ENCODE measurements at places on chromosomes 4 and X. TPM values are rescaled to one million over a fixed set of nuclear protein-coding genes. Genes with fewer than 3 reads are reported as not detected.

- no peak for DNase-seq
- H3K4me3 ChIP-seq: no peak overlapping the region
- H3K27me3 ChIP-seq: peaks cover 12% of the 10 kb centered on the region
Observed at GRCh38 chr4:121330180-121330665, 50.6 kb downstream of the QRFPR start.

- no peak for DNase-seq
- no peaks in the 10 kb centered on the region for H3K27me3 ChIP-seq
- no peaks in the 10 kb centered on the region for H3K36me3 ChIP-seq
- H3K4me1 ChIP-seq: no peaks in the 10 kb centered on the region
- no peak overlapping the region for H3K27ac ChIP-seq
Observed at GRCh38 chrX:7514871-7515599, 327.9 kb upstream of the VCX start.

GRCh38 chr4:72448231-72448630 lies 120.8 kb downstream of the ADAMTS3 start:
- no peaks in the 10 kb centered on the region for H3K4me1 ChIP-seq
- H3K36me3 ChIP-seq: no peaks in the 10 kb centered on the region
- no peak overlapping the region for H3K4me3 ChIP-seq
- no peak for DNase-seq

GRCh38 chr4:138174981-138175794 lies 67.0 kb downstream of the SLC7A11 start:
- no peaks in the 10 kb centered on the region for H3K27me3 ChIP-seq
- peaks cover 2% of the 10 kb centered on the region for H3K36me3 ChIP-seq
- no peak overlapping the region for H3K27ac ChIP-seq
- no peak overlapping the region for H3K4me3 ChIP-seq
- no peaks in the 10 kb centered on the region for H3K4me1 ChIP-seq
- no peak for DNase-seq

DNA sequence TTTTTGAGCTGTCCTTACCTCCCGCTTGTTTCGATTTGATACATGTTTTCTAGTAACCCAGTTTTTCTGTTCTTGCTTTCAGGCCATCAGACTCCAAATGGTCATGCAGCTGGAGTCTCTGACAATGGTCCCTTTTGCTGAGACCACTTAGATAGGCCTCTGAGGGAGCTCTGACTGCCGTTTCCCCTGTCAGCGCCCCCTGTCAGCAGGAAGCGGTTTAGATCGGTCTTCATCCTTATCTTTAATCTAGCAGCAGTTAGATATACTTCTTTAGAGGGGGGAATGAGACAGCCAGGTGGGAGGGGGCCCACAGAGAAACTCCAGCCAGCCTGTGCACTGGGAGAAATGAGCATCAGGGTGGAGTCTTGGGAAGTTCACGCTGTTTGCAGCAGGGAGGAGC lies 457.9 kb downstream of the GPAT3 start:
- no peaks in the 10 kb centered on the region for H3K36me3 ChIP-seq
- H3K27me3 ChIP-seq: no peaks in the 10 kb centered on the region
- no peaks in the 10 kb centered on the region for H3K4me1 ChIP-seq
- DNase-seq: no peak
- no peak overlapping the region for H3K4me3 ChIP-seq

GRCh38 chr4:124945422-124945821 lies 232.9 kb upstream of the ANKRD50 start:
- no peak overlapping the region for H3K4me3 ChIP-seq
- no peaks in the 10 kb centered on the region for H3K4me1 ChIP-seq
- DNase-seq: no peak

GRCh38 chr4:185471235-185472102 lies at the start of gene CCDC110:
Gene CCDC110 (minus strand): TSS chr4:185471733. CDS start chr4:185471683, 50 bp downstream.
- H3K27ac ChIP-seq: no peak within 1 kb of the TSS
- H3K36me3 ChIP-seq: no peaks in the 10 kb centered on the region
- peak within 1 kb of the TSS; percentile 76 for H3K4me3 ChIP-seq
- H3K27me3 ChIP-seq: peaks cover 47% of the 10 kb centered on the region
- peak; percentile 90 for DNase-seq

DNA sequence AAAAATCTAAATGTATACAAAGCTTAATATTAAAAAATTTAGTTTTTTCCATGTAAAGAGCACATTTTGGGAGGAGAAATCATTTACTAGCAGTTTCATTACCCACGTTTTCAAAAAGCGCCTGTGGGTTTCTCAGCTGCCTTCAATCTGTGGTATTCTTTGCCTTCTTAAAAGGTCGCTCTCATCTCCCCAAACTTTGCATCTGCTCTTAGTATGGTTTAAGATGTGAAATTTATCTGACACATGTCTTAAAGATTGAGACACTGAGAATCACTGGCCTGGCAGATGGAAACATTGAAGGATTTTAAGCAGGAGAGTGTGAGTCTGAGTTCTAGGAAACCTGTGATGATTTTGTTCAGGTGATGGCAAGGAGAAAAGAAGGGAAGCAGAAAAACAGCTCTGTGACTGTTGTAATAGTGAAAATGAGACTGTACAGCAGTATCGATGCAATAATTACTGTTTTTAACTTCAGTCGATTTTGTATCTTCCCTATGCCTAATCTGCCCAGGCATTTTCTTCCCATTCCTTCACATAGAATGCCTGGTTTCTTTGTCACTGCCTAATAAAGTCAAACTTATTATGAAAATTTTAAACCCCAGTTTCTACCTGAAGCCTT lies 75.9 kb downstream of the PAQR3 start:
- H3K4me3 ChIP-seq: no peak overlapping the region
- peaks cover 4% of the 10 kb centered on the region for H3K4me1 ChIP-seq
- no peaks in the 10 kb centered on the region for H3K27me3 ChIP-seq
- no peak overlapping the region for H3K27ac ChIP-seq
- peaks cover 10% of the 10 kb centered on the region for H3K36me3 ChIP-seq
- no peak for DNase-seq

DNA sequence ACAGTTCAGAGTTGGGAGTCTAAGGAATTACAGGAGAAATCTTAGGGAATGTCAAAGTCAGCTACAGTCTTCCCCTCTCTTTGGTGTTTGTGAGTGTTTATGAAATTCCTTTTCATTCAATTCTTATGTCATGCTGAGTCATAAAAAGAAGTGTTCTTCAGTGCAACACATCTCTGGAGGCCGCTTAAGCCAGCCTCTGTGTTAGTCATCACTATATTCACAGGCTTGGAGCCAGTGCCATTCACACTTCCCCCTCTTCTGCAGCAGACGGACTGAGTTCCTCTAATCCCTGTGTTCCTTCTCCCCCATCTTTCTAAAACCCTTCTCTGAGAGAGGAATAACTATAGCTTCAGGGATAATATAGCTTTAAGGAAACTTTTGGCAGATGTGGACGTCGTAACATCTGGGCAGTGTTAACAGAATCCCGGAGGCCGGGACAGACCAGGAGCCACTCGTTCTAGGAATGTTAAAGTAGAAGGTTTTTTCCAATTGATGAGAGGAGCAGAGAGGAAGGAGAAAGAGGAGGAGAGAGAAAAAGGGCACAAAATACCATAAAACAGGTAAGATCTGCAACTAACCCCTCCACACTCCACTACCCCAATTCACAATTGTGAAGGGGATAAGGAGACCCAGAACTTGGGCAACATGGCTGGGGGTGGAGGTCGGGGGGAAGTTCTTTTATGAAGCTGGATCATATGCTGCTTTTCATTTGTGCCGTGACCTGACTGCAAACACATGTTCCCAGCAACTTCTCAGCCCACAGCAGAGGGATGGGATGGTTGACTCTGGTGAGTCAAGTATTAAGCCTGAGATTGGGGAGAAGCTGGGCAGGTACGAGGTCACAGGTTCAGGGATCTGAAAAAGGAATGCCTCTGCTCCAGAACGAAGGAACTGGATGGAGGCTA lies at the start of gene SRPX2:
TSS of gene SRPX2 (plus strand) at position 244 of the 905 bp plus-strand sequence. CDS start 2,124 bp downstream, outside the sequence.
- no peaks in the 10 kb centered on the region for H3K4me1 ChIP-seq
- no peak for DNase-seq
- peaks cover 10% of the 10 kb centered on the region for H3K27me3 ChIP-seq
- H3K27ac ChIP-seq: no peak within 1 kb of the TSS
- H3K36me3 ChIP-seq: no peaks in the 10 kb centered on the region

DNA sequence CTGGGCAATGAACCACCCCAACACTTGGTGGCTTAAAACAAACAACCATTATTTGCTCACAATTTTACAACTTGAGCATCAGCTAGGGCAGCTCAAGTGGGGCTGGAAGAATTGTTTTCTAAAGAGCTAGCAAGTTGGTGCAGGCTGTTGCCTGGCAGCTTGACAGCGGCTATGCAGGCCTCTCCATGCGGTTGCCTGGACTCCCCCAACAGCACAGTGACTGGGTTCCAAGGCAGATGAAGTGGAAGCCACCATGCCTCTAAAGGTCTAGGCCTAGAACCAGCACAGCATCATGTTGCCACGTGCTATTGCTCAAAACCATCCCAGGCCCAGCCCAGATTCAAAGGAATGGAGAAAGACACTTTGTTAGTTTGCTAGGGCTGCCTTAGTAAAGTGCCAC lies 114.8 kb downstream of the BCOR start:
- no peak overlapping the region for H3K27ac ChIP-seq
- H3K4me3 ChIP-seq: no peak overlapping the region
- peaks cover 6% of the 10 kb centered on the region for H3K4me1 ChIP-seq
- no peaks in the 10 kb centered on the region for H3K36me3 ChIP-seq
- H3K27me3 ChIP-seq: peaks cover 2% of the 10 kb centered on the region
- DNase-seq: no peak

- H3K4me1 ChIP-seq: no peaks in the 10 kb centered on the region
- no peak overlapping the region for H3K27ac ChIP-seq
- no peak for DNase-seq
- H3K27me3 ChIP-seq: no peaks in the 10 kb centered on the region
- H3K4me3 ChIP-seq: no peak overlapping the region
- H3K36me3 ChIP-seq: no peaks in the 10 kb centered on the region
Observed at GRCh38 chr4:12439633-12440305, 1011.1 kb upstream of the HS3ST1 start.

GRCh38 chr4:2469192-2469984 lies 482 bp downstream of the RNF4 start:
- H3K27me3 ChIP-seq: no peaks in the 10 kb centered on the region
- peak overlapping the region; percentile 99 for H3K27ac ChIP-seq
- H3K4me1 ChIP-seq: peaks cover 52% of the 10 kb centered on the region
- H3K4me3 ChIP-seq: peak overlapping the region; percentile 98

DNA sequence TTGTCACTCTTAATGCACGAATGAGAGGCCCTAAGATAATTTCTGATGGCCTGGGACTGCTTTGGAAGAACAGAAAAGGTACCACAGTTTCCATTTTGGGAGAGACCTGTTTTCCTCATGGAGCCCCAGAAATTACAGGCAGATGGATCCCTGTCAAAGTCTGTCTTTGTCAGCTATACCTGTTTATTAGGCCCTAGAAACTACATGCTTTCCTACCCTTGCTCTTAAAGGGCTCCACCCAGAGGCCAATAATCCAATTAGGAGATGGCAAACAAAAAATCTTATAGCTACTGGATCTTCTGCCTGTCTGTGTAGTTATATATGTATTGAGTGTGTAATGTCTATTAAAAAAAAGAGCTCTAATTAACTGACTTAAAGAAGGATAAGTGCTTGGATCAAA lies 141.3 kb downstream of the NR3C2 start:
- no peak overlapping the region for H3K27ac ChIP-seq
- H3K4me3 ChIP-seq: no peak overlapping the region
- peaks cover 3% of the 10 kb centered on the region for H3K36me3 ChIP-seq

GRCh38 chr4:177125656-177126055 lies 184.0 kb upstream of the NEIL3 start:
- H3K4me3 ChIP-seq: no peak overlapping the region
- no peak for DNase-seq
- H3K4me1 ChIP-seq: no peaks in the 10 kb centered on the region
- no peaks in the 10 kb centered on the region for H3K36me3 ChIP-seq
- H3K27ac ChIP-seq: no peak overlapping the region

- peaks cover 67% of the 10 kb centered on the region for H3K27me3 ChIP-seq
- no peak overlapping the region for H3K4me3 ChIP-seq
- DNase-seq: no peak
- H3K4me1 ChIP-seq: peaks cover 16% of the 10 kb centered on the region
Observed at GRCh38 chr4:104492183-104492771, 2.4 kb downstream of the CXXC4 start.

DNA sequence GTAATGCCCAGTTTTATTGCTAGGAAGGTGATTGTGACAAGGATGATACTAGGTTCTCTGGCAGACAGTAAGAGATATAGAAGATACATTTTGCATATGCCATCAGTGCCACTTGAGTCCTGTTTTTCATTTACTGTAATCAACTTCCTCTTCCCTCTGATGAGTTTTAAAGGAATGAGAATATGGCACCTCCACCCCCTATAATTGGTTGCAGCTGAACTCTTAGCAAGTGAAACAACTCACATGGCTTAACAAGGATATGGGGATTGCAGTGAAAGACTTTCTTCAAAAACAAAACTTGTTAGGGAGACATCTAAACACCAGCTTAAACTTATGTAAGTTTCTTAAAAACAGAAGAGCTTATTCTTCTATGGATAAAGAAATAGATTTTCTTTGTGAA lies 90.0 kb downstream of the AREG start:
- no peak for DNase-seq
- no peak overlapping the region for H3K27ac ChIP-seq
- H3K4me3 ChIP-seq: no peak overlapping the region
- peaks cover 9% of the 10 kb centered on the region for H3K27me3 ChIP-seq
- H3K36me3 ChIP-seq: no peaks in the 10 kb centered on the region

DNA sequence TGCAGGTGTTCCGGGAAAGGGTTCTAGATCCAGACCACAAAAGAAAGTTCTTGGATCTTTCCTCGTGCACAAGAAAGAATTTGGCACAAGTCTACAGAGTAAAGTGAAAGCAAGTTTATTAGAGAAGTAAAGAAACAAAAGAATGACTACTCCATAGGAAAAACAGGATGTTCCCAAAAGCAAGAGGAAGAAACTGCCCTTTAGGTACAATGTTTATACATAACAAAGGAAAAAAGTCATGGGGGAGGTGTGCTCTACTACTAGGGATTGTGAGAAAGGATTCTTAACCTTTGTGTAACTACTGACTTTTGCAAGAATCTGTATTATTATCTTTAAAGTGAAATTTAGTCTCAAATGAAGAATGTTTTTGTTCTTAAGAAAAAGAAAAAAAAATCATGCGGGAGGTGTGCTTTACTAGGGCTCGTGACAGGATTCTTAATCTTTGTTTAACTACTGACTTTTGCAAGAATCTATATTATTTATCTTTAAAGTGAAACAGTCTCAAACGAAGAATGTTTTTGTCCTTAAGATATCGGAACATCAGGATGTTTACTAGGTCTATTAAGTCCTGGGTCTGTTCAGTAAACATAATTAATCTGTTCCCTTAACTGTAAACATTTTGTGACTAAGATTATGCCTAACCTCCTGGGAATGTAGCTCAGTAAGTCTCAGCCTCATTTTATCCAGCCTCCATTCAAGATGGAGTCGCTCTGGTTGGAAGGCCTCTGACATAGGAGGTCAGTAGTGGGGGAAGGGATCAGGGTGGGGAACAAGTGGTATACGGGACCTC lies 110.4 kb upstream of the BEND4 start:
- H3K4me1 ChIP-seq: no peaks in the 10 kb centered on the region
- no peak overlapping the region for H3K4me3 ChIP-seq
- H3K27me3 ChIP-seq: no peaks in the 10 kb centered on the region

The GAGE2A gene
- total RNA-seq: not detected

The EREG gene
- total RNA-seq: not detected

The SMIM31 gene
- total RNA-seq: not detected

The IL15 gene
- 1.4 TPM for total RNA-seq

The LRP2BP gene
- 0.79 TPM for total RNA-seq

The FREM3 gene
- total RNA-seq: not detected

The ABCB7 gene
- total RNA-seq: 22.9 TPM

The BMP3 gene
- total RNA-seq: not detected

The PIR gene
- 1.7 TPM for total RNA-seq

The FRAS1 gene
- not detected for total RNA-seq

The GASK1B gene
- total RNA-seq: not detected

The GPR119 gene
- not detected for total RNA-seq

The CFAP47 gene
- total RNA-seq: not detected

The DSPP gene
- not detected for total RNA-seq

The CXCL6 gene
- not detected for total RNA-seq

The CDX4 gene
- total RNA-seq: not detected

Data from activated CD4-positive, alpha-beta T cell treated with anti-CD3 and anti-CD28 coated beads, Interleukin-2, amount 10 ng/mL, durations not matched to agents 7 days and 5 days (primary cell).